ENCODE measurements at places on chromosomes 16 and 17.

DNA sequence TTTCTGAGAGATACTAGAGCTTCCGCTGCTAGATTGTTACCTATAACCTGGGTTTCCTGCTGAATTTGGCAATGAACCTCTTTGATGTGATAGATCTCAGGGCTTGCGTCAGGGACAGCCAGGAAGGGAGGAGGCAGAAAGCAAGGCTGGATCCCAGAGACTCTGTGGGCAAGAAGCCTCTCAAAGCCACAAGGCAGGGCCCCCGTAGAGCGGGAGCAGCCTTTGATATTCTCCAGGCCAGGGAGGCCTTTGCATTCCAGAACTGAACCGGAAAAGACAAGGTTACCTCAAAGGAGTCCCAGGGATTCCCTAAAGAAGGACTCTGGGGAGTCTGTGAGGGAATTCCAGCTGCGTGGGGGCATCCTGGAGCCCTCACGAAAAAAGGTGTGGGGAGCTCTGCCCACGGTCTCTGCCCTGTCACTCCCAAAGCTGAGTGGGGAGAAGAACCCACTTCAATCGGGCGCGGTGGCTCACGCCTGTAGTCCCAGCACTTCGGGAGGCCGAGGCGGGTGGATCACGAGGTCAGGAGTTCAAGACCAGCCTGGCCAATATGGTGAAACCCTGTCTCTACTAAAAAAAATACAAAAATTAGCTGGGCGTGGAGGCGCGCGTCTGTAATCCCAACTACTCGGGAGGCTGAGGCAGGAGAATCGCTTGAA, 14.3 kb upstream of the SCIMP start:
- DNase-seq = no peak

- no peak for DNase-seq
These were observed 28.6 kb upstream of the METRNL start for GRCh38 chr17:83050651-83051395.

DNA sequence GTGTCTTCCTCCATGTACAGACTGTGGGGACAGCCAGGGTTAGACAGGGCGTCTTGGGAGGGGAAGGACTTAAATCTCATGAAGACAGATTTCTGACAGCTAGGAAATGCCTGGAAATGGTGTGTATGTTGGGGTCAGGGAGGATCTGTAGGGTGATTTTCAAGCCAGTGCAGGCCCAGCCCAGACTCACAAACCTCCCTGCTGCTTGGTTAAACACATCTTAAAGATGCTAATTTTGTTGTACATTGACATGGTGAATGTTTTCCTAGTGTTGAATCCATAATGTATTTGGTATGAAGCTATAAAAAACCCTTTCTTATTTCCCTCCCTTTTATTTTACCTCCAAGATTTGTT, 238.3 kb downstream of the CCDC182 start:
- DNase-seq = no peak

- DNase-seq = no peak
These were observed 52.7 kb upstream of the FOXF1 start for GRCh38 chr16:86457501-86458148.

GRCh38 chr16:88295671-88296436, 86.9 kb upstream of the ZNF469 start:
- DNase-seq = no peak

DNA sequence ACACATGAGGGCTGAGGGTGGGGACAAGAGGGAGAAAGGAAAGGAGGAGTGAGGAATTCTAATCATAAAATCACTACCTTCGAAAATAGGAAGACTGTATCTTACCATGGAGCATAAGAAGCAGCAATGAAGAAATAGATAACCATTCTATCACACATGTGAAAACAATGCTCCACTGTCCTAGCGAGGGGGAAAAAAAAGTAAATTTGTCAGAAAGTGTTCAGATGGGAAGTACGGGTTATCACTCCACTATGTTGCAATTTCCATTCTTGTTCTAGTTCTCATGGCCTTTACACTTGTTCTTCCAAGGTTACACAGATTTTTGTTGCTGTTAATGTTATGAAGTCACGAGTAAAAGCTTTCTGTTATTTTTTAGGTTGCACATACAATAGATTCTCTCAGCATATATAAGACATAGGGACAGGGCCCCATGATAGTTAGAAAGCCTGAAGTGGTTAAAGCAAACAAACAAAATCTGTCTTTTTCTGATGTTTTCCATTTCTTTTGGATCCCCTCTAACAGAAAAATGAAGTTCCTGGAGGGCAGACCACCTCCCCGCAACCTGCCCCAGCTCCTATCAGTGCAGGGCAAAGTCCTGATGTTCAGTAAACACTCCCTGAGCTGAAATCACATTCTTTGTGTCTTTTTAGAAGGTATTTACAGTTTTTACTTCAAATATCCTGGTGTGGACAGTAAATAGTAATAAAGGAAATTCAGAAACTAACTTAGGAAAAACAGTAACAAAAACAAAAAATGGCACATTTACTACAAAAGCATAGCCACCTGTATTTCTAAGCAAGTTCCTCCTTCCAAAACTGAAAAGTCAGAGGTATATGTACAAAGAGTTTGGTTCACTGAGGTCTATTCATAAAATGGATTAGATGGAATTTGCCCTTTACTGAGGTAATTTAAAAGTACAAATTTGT, 13.7 kb downstream of the MMD start:
- no peak for DNase-seq

- no peak for DNase-seq
These were observed 24.4 kb downstream of the CNTROB start for GRCh38 chr17:7956228-7956965.

GRCh38 chr16:19991614-19992013, 82.1 kb downstream of the GPR139 start:
- no peak for DNase-seq

DNA sequence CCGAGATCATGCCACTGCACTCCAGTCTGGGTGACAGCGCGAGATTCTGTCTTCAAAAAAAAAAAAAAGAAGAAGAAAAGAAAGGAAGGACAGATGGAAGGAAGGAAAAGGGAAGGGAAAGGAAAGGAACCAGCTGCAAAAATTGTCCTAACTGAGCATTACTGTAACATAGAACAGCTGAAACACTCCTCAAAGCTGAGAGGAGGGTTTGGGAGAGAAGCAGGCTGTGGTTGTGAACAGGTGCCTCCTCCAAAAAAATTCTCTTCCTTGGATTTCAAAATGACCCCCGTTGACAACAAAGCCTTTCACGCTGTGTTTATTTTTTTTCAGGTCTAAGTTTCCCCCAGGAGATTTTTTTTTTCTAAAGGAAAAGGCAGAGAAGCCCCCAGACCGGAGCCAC, 541.4 kb downstream of the WWOX start:
- no peak for DNase-seq

DNA sequence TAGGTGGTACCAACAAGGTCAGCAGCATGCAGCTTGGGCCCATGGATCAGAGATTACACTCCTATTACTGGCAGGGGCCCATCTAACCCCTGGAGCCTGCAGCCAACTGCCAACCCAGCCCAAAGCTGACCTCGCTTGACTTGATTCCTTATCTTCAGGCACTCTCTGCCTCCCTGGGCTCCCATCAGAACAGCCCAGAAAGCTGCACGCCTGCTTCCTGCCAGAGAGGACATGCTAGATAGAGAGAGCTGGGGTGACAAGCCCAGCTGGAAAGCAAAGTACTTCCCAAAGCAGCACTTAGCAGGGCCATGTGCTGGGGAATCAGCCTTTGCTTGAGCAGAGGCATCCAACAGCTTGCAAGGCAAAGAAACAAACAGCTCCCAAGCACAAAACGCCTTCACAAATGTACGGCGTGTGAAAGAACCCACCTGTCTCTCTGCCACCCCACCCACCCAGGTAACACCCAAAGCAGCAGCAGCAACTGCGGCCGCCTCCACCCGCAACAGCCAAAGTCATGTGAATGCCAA, 74.2 kb upstream of the NLK start:
- no peak for DNase-seq

DNA sequence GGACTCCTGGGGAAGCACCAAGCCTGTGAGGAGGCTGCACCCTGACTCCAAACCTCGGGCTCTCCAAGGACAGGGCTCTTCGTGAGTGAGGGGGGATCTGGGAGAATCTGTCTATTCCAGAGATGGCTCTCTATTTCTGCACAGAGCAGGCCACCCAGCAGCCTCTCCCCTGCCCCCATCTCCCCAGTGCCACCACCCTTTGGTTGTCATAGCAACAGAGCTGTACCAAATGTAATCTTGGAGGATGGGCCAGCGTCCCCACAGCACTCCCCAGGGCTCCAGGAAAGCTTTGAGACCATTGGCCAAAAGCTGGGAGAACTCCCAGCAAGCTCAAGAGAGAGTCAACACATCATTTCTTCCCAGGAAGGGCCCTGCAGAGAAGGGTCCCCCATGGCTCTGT, 49.3 kb downstream of the ABCC12 start:
- DNase-seq = no peak

DNA sequence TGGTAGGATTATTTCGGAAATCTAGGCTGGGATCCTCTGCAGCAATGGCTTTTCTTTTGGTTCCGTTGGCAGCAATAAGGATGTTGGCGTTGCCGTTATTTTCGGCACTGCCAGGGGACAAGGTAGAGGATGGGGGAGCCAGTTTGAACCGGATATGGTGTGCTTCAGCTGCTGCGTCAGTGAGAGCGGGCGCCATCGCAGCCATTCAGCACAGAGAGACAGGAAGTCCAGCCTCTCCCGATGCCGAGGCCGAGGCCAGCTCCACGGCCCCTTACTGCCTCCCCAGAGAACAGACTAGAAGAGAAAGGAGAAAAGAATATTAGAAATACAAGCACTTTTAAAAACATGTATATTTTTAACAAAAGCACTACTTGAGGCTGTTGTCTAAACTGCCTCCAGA, 21.3 kb downstream of the KANSL1 start:
- no peak for DNase-seq

- DNase-seq = no peak
These were observed 2.0 kb downstream of the DDX5 start for GRCh38 chr17:64503821-64504768.

DNA sequence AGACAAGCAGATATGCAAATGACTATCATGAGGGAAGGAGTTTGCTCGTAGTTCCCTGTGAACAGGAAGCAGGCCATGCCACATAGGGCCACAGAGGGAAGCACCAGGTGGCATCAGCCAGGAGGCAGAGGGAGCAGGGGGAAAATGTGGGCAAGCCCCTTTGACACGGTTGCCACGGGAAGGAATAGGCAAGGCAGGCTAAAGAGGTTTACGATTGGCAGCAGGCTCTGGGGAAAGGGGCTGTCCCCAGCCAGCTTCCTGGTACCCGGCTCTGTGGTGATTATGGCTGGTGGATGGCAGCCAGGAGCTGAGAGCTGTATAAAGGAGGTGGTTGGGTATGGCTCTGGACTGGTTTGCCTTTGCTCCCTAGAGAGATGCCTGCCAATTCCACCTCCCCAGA, 848 bp downstream of the CES3 start:
- peak; percentile 27 for DNase-seq

DNA sequence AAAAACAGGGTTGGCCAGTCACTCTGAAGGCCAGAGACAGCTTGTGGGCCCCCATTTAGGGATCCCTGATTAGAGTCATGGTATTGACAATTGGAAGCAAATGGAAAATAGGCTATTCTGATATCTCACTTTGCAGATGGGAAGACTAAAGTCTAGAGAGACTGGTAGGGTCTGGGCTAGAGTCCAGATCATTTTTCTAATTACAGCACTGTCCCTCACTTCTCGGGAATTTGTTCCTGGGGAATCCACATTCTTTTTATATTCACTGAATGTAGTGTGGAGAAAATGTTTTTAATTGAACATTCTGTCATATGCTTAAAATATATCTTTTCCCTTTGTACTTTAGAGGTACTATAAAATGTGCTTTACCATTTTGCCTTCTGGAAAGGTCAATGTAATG, 1.1 kb downstream of the KATNIP start:
- no peak for DNase-seq

Measured in inflammatory macrophage treated with lipopolysaccharide for 1 hour (primary cell).